MG63 (cell line): ENCODE measurements at places on chromosomes 4 and X. TPM values are rescaled to one million over a fixed set of nuclear protein-coding genes. Genes with fewer than 3 reads are reported as not detected.

GRCh38 chr4:5710961-5711478, at the start of gene EVC:
EVC (plus strand) TSS chr4:5711201; CDS start chr4:5711381, 180 bp downstream.
- DNase-seq = peak; percentile 79

DNA sequence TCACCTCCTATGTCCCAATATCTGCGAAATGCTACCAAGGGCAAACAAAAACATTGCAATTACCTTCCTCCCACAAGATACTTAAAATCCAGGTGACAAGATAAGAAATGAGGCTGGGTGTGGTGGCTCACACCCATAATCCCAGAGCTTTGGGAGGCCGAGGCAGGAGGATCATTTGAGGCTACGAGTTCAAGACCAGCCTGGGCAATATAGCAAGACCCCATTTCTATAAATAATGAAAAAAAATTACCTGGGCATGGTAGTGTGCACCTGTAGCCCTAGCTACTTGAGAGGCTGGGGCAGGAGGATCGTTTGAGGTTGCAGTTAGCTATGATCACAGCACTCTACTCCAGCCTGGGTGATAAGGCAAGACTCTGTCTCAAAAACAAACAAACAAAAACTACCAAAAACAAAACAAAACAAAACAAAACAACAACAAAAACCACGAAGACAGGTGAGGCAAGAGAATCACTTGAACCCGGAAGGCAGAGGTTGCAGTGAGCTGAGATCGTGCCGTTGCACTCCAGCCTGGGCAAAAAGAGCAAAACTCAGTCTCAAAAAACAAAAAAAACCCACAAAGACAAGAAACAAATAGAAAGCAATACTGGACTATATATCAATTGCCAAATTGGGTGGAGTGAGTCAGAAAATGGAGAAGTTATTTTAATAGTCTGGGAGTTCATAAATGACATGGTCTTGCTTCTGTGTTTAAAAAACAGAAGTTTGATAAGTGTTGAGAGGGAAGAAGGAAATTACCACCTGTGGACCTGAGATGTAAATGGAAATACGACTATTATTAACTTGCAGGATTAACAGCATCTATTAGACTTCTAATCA, 176.5 kb downstream of the FBXW7 start:
- no peak for DNase-seq

GRCh38 chrX:72100824-72101351, 30.8 kb downstream of the RTL5 start:
- no peak for DNase-seq

- peak; percentile 58 for DNase-seq
Measured at GRCh38 chrX:151793886-151794285, 59.3 kb downstream of the CNGA2 start.

NFKB1 gene
- 24.7 and 25.7 TPM in 2 replicates for total RNA-seq

DNA sequence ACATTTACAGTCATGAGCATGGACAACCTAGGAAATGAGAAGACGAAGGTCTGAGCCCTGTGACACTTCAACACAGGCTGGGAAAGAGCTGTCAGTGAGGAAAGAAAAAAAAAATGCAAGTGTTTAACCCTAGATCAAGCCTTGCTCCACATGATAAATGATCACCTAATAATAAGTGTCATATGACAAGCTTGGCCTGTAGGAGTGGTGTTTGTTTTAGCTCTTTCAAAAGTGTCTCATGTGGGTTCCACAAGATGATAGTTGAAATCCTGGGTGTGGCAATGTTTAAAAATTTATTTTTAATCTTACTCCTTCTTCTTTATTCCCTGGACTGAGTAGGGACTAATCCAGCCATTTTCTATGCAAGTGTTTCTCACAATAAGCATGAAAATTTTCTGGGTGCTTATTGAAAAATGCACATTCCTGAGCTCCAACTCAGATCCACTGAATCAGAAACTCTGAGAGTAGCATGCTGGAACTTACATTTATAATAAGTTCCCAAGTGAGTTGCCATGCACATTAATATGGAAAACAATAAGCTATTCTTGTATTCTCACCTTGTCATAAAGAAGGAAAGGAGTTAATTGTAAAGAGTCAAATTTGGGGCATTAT, 138.3 kb downstream of the AREG start:
- no peak for DNase-seq

GRCh38 chrX:100747090-100747489, 15.2 kb upstream of the SYTL4 start:
- DNase-seq = no peak

GRCh38 chrX:129808158-129808828, 28.5 kb downstream of the SASH3 start:
- DNase-seq = no peak

GRCh38 chrX:120680090-120680489, 50.2 kb upstream of the C1GALT1C1 start:
- no peak for DNase-seq

DMRTC1 gene
- total RNA-seq = not detected in 2 replicates

DNA sequence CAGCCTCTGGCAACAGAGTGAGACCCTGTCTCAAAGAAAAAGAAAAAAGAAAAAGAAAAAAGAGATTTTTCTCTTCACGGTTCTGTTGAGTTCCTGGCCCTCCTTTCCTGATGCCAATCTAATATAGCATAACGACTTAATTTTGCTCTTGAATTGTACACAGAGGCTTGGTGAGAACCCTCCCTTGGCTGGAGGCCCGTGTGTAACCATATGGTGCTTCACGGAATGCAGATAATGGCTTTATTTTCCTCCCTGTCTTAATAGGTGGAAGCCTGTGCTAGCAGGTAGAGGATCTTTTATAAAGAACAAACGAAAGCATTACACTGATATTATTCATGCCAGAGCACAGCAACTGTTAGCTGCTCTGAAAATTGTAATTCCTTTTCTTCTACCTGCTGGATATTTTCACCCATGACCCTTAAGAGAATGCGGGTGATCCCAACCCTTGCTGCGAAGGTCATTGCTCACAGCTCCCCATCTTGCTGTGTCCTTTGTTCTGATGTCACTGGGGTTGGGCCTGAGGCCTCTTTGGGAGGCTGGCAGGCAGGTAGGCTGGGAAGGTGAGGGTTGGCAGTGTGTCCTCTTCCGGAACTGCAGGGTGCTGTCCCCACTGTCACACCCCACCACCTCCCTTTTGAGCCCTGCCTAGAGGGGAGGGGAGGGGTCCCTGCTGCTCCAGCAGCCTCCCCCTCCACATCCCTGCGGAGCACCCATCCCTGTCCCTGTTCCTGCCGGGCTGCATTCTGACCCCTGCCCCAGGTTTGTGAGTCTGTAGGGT, 83.8 kb upstream of the STOX2 start:
- no peak for DNase-seq

GRCh38 chr4:6420036-6420435, 52.4 kb downstream of the PPP2R2C start:
- no peak for DNase-seq

HEPH gene
- 0.42 and 0.82 TPM in 2 replicates for total RNA-seq

GRCh38 chrX:69131886-69132285, 33.4 kb downstream of the PJA1 start:
- DNase-seq = no peak

GAGE12E gene
- total RNA-seq = not detected in 2 replicates

SCML2 gene
- total RNA-seq = 4.9 and 8.2 TPM in 2 replicates

PJA1 gene
- total RNA-seq = 25.3 and 35.2 TPM in 2 replicates

DNA sequence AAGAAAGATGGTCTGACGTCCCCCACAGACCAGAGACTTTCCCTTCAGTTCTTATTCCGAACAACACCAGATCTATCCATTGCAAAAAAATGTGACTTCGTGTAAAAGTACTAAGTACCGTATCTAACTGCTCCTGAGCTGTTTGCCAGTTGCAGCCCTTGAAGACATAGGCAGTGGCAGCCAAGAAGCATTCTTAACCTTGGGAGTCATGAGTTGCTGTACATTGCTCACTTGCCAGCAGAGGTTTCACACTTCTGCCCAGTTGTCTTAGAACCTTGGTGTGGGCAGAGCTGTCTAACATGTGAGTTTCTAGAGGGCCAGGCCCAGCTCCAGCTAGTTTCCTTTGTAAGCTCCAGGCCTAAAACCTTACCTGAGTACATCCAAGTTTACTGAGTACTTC, 10.5 kb upstream of the CHRDL1 start:
- DNase-seq = peak; percentile 87

DNA sequence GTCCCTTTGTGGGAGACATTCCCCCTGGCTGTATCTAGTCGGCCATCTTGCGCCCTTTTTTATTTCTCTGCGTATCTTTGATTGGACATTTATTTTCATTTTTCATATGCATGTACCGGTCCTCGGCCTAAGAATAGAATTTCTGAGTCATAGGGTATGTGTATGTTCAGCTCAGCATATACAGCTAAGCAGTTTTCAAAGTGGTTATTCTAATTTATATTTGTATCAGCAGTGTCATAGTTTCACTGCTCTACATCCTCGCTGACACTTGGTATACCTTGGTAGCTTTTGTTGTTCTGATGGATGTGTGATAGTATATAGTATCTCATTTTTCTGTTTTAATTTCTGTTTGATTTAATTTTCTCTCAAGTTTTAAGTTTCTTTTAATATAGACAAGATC, 38.7 kb downstream of the BEX3 start:
- DNase-seq = no peak

- DNase-seq = no peak
Measured at GRCh38 chrX:8405631-8406030, 59.0 kb upstream of the VCX3B start.

GRCh38 chr4:101699441-101700124, 90.9 kb upstream of the BANK1 start:
- DNase-seq = no peak

QDPR gene
- total RNA-seq = 14.9 and 23.1 TPM in 2 replicates

GRCh38 chrX:139642241-139642927, 65.6 kb downstream of the MCF2 start:
- no peak for DNase-seq

DNA sequence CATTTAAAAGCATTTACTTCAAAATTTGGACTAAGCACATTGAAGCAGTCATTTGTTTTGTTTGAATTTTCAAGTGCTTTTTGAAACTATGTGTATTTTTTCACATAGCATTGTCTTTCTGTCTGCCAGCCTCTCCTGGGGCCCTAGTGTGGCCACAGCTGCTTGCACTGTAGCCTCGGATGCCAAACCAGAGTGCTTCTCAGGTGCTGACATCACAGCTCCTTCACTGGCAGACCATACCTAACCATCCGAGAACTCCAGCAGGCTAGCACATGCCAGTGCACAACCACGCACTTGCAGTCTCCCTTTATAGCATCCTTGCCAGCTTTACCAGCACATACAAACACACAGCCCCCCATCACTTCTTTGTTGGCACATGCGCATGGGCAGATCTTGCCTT, 1019.7 kb downstream of the STPG2 start:
- DNase-seq = no peak

GRCh38 chrX:68112321-68112720, 321.0 kb downstream of the OPHN1 start:
- DNase-seq = no peak

ESX1 gene
- not detected in 2 replicates for total RNA-seq

- no peak for DNase-seq
Measured at GRCh38 chr4:185071236-185071811, 53.0 kb downstream of the HELT start.

GRCh38 chrX:80014141-80014940, at the start of gene TBX22:
TBX22 (plus strand) TSS chrX:80014753; CDS start chrX:80022270, 7,517 bp downstream.
- no peak for DNase-seq

DNA sequence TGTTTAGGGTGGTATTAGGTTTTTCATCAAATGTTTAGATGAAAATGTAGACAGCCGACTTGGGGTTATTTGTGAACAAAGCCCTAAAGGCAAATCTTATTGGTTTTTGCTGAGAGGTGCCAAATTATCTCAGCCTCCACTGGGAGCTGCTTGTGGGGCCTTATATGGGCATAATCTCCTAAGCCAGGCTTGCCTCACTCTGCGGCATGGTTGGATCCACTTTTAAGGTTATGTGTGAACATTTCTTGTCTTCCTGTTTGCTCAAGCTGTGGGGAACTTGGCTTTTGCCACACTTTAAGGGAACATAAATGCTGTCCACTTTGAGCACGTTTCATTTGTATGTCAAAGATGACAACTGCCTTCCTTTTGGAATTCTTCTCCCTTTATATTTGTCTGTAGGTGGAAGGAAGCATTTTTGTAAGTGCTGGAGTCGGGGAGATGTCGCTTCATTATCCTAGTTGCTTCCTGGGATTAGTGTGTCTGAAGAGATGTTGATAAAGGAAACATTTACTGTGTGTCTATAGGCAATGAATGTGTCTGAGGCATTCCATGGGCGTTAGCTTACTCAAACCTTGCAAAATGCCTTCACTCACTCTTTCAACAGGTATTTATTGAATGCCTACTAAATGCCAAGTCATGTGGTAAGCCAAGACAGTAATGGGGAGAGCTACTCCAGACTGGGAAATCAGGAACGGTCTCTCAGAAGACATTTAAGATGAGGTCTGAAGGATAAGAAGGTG, 78.3 kb downstream of the SLC9A6 start:
- DNase-seq = no peak
